ENCODE measurements at places on chromosomes 2 and 18.

DNA sequence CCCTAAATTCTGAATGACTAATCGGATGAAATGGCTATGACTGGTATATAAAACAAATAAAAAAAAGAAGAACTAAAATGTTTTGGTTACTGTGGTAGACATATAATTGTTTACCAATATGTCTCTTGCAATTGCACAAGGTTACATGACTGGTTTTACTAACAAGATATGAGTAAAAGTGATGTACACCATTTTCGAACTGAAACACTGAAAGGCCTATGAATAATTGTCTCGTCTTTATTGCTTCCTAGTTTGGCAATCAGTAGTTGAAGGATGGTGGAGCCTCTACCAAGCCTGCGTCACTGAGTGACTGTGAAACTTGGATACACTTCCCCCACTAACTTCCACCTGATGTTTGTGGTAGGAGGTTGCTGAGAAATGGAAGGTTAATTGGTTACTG lies 16.5 kb downstream of the CDH19 start:
- no peak for DNase-seq

GRCh38 chr2:106566050-106566449 lies 78.9 kb downstream of the CD8B2 start:
- no peak for DNase-seq

GRCh38 chr2:70934981-70935380 lies 719 bp upstream of the ATP6V1B1 start:
- no peak for DNase-seq

DNA sequence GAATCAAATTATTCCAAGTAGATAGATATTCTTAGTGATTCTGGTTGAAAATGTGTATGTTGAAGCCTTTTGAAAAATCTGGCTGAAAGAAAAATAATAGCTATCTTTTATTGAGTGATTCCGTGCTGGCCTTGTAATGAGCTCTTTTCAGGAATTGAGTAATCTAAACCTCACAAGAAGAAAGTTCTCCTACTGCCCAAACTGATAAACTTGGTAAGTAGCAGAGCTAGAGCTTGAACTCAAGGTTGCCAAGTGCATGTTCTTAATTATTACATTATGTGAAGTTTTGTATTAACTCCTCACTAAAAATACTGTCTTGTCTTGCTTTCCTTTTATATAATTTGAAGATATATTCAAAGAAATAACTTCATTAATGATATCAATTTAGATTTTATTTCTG lies 1.6 kb upstream of the PPP1R1C start:
- DNase-seq: no peak

DNA sequence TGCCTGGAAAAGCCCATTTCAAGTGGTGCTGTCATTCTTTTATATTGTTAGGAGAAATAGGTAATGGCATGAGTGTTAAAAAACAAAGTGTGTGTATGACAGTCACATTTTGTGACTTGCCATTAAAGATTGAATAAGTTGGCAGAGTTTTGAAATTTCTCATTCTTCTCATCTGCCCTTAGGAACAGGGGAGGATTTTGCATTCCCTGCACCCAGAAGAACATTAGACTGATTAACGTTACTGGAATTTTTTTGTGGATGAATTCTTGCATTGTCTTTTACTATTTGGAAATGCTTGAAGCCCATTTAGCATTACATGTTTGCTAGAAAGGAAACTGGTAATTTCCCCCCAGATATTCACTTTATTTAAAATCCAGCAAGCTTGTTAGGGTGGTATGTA lies 162.2 kb downstream of the BABAM2 start:
- DNase-seq: no peak

DNA sequence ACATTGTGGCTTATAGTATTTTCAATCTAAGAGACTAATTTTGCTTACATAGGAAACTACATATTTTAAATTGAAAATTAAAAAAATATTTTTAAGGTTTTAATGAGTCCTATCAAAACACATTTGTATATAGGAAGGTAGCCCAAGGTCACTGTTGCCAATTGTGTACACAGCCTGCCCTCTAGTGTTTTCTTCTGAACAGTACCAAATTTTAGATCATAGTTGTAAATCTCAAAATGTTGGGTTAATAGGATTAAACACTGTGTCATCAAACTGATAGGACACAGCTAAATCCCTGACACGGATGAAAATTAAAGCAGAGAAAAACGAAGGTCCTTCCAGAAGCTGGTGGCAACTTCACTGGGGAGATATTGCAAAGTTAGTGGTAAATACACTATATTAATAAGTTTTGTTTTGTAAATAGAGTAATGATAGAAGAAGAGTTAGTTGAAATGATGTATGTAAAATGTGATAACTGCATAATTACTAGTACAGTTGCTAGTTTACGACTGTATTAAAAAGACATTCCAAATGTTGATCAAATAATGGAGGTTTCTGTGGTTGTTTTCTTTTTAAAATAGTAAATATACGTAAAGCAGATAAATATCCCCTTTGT lies 19.7 kb downstream of the CLUL1 start:
- no peak for DNase-seq

All from AG04450 (cell line).